Fibroblast of skin of scalp (primary cell): ENCODE measurements at places on chromosomes 1 and 21.
A peak's percentile ranks its signal among the peaks of the same experiment; 100 is the strongest.

- DNase-seq = peak; percentile 86
Measured at GRCh38 chr21:46661211-46661625, 25.7 kb downstream of the PRMT2 start.

- DNase-seq = no peak
Measured at GRCh38 chr1:224817382-224817781, 112.1 kb upstream of the DNAH14 start.

GRCh38 chr1:22494144-22494543 lies 42.5 kb downstream of the ZBTB40 start:
- no peak for DNase-seq

DNA sequence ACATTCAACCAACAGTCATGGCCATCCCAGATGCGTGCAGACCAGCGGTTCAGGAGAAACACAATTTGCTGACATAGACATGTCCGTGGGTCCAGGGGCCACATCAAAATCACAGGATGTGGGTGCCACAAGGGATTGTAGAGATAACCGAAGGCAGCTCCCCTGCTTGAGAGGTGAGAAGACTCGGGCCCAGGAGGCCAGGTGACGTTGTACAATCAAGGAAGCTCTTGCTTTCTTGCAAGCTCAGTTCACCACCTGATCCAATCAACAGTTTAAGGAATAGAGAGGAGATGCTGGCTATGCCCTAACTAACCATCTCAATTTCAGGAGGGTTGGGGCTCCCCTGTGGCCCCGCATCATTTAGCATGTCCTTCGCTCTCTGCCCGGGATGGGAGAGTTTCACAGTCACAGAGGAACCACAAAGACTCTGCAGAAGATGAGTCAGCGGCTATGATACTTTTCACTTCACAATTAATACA lies 19.5 kb downstream of the UBASH3A start:
- no peak for DNase-seq

DNA sequence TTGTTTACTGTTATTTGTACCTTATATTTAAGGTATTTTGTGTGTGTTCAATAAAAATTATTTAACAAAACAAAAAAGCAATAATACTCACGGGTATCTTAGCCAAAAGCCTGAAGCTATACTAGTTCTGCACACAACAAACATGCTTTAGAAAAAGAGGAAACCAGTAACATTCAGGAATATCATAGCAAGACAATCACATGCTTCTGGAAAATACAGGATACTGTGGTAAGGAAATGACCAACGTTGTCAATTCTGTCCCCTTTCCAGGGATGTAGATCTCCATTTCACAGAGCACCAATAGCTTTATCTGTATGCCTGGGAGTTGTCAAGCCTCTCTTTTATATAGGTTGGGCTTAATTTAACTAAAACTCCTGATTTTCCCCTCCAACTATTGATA lies 288.4 kb downstream of the SMYD3 start:
- no peak for DNase-seq

DNA sequence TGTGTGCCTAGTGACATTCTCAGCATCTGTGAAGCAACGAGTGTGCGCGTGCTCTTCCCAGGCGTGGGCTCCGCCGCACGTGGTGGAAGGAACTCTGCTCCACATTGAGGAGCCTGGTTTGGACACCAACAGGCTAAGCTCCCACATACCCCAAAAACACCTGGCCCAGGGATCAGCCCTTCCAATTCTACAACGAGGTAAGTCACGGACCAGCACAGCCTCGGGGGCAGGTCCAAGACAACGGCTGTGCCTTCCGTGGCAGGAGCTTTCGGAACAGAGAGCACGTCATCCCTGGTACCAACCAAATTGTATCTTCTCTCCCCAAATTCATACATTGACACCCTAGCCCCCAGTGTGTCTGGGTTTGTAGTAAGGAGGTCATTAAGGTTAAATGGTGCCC lies 27.2 kb upstream of the PDE9A start:
- DNase-seq = no peak

DNA sequence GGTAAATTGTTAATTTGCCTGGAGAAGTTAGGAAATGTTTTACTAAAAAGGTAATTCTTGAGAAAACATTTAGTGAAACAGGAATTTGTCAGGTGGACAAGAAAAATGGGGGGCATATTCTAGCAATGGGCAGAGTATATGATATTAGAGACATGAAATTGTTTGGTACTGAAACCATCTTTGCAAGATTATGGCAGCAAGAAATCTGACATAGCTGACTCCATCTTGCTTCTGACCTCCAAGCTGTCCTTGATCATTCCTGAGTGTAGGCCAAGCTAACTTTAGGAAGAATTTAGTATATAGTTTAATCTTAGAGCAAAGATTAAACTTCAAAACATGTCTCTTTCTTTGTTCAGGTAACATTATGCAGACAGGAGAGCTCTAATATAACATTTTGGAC lies 14.0 kb upstream of the SAMSN1 start:
- no peak for DNase-seq

DNA sequence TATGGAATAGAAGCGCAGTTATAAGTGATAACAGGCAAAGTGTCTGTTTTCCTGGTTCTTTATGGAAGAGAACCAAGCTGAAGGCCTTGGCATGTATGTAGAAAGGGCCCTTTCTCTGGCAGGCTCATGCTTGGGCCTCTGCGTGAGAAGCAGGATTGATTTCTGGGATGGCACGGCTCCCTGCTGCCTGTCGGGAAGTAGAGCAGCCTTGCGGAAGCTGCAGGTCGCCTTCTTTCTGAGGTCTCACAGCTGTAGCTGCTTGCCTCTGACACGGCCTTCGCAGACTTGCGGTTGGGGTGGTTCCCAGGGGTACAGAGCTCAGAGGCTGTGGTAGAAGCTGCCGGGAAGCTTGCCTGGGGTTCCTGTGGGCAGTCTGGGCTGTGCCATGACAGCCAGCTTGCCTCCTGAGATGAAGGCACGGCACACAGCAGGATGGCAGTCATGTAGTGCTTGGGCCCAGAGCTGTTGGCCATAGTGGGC lies 39.4 kb downstream of the TRAPPC10 start:
- DNase-seq = peak; percentile 68

DNA sequence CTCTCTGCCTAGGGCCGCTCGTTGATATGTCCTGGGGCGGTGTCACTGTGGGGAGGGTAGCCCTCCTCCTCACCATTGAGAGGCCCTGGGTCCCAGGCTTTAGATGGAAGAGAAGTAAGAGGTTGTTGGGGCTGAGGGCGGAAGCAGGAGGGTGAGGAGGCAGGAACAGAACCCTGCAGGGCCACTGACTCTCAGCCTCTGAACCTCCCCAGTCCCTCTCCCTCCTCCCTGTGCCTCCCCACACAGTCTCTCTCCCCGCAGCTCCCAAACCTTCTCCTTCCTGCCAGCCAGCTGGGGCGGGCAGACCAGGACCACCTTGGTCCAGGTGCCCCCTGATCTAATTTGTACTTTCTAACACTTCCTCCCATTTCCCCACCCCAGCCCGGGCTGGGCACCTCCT lies 14.3 kb upstream of the FAM131C start:
- DNase-seq = no peak

DNA sequence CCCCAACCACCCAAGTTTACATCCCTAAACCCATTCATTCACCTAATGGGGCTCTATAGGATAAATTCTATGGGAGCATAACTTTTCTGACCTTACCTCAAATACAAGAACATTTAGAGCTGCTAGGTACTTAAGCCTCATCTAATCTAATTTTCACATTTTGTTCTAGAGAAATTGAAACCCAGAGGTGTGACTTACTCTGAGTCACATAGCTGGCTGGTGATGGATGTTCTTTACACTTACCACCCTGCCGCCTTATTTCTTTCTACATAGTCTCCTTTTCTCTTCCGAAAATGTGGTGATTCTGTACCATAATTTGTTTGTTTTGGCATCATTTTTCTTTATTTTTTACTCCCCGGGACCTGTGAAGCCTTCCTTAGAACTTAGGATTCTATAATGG lies 20.3 kb downstream of the TIPRL start:
- no peak for DNase-seq

DNA sequence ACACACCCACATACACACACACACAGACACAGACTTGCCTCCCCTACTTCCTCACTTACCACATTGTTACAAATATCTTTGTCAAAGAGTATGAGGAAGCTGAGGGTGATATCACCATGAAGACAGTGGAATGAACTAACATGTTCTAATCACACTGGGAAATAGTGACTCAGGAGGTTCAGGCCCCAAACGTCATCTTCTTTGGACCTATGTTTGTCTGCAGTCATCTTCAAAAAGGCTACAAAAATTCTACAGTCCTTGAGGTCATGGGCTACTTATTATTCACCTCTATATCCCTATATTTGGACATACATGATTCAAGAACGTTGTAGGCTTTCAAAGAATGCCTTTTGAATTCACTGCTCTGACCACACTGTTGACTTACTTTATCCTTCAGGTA lies 2.1 kb upstream of the LCE2C start:
- no peak for DNase-seq

GRCh38 chr21:26819740-26820324 lies 25.4 kb downstream of the ADAMTS1 start:
- DNase-seq = no peak

DNA sequence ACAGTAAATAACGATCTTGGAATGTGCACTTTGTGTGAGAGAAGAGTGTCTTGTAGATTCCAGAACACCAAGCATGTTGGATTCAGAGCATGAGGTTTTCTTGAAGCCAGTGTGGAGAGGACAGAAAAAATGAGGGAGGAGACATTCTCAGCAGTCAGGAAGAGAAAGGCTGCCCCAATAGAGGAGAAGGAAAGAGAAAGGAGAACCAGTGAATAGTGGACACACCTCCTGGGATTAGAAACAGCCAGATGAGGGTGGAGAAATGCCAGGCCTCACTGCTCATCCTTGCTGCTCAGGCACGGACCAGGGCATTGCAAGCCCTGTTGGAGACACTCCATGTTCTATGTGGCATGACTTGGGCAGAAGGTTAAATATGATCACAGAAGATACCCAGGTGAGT lies 69.0 kb upstream of the KAZN start:
- no peak for DNase-seq

DNA sequence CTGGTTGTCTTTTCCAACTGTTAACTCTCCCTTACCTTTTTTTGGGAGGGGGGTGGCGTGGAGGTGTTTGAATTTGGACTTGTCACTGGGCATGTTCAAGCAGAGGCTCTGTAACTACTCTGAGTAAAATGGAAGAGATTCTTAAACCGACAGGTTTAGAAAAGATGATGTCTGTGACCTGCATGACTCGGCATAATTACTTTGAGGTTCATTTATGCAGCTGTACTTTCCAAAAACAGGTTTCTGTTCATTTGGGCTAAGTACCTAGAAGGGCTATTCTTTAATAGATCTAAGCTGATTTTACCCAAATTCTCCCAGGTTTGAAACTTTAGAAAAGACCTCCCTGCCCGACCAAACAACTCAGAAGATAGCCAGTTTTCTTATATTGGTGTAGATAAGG lies 80.3 kb downstream of the SLC35A3 start:
- no peak for DNase-seq

DNA sequence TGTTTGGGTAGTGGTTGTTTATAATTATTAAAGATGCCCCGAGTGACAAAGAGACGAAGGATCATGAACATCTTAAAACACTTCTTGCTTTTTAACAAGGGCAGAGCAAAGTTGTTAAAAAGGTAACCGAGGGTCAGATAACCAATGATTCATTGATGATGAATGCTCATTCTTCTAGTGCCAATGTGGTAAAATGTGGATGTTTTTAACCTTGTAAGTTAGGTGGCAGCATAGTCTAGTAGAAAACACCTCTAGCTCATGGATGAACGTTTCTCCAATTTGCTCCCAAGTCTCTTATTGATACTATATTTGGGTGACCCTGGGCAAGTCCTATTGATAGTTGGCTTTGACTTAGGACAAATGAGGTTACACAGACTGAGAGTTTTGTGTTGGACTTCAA lies 167.9 kb downstream of the KIF26B start:
- DNase-seq = peak; percentile 12

DNA sequence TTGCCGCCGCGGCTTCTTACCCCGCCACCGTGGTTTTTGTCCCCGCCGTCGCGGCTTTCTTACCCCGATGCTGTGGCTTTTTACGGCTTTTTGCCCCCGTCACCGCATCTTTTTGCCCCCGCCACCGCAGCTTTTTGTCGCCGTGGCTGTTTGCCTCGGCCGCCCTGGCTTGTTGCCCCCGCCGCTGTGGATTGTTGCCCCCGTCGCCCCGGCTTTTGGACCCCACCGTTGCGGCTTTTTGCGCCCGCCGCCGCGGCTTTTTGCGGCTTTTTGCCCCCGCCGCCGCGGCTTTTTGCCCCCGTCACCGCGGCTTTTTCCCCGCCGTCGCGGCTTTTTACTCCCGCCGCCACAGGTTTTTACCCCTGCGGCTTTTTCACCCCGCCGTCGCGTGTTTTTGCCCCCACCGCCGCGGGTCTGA lies 3934.3 kb downstream of the SRGAP2C start:
- no peak for DNase-seq

DNA sequence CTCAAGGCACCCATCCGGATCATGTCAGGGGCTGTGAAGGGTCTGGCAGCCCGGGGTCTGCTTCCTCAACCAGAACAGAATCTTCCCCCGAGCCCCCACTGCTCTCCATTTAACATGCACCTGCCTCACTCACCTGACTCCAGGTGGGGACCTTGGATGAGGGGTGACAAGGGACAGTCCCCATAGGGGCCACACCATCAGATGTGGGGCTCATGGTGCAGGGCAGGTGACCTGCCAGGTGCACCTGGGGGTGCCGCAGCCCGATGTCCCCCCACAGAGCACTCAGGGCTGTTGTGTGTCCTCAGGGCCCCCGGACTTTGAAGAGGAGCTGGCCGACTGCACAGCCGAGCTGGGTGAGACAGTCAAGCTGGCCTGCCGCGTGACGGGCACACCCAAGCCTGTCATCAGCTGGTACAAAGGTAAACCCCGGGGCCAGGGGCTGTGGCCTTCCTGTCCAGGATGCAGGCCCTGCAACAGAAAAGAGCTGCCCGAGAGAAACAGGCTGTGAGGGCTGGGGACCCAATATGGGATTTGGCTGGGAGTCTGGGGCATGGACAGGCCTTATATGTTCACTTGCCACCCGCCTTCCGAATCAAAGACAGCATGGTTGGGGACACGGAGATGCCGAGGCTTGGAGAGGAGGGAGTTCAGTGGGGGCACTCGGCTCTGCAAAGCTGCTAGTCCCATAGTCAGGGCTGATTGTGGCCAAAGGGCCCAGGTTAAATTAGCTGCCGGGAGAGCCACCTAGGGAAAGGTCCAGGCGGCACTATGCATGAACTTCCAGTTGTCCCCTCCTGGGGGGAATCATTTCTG lies 64.6 kb downstream of the TRIM11 start:
- no peak for DNase-seq

GRCh38 chr1:201631037-201631436 lies 92.1 kb downstream of the NAV1 start:
- no peak for DNase-seq

DNA sequence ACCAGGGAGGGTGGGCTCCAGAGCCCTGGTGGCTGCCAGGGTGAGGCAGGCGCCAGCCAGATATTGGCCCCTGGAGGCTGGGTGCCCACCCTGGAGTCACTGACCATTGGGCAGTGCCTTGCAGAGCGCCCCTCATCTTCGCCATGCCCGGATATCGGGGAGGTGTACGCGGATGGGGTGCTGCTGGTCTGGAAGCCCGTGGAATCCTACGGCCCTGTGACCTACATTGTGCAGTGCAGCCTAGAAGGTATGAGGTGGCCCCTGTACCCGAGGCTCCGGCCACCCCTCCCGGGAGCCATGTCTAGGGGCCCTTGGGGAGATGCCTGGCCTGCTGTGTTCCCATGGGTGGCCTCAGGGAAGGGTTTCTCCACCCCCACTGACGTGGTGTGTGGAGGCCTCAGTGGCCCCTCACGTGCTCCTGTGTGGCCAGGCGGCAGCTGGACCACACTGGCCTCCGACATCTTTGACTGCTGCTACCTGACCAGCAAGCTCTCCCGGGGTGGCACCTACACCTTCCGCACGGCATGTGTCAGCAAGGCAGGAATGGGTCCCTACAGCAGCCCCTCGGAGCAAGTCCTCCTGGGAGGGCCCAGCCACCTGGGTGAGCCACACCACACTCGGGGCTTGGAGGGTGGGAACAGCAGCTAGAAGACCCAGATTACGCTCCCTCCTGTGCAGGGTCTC lies 30.9 kb downstream of the TRIM11 start:
- DNase-seq = no peak
